Esophagus squamous epithelium (tissue), 5 donors: ENCODE measurements at places on chromosomes 5 and 9.

- DNase-seq: no peak
Observed at GRCh38 chr5:3347741-3348140, 247.9 kb upstream of the IRX1 start.

- no peak for DNase-seq
Observed at GRCh38 chr9:29514336-29514735, 1941.1 kb upstream of the C9orf72 start.

GRCh38 chr9:126158588-126159429, 167.8 kb upstream of the MVB12B start:
- DNase-seq: no peak

- no peak for DNase-seq
Observed at GRCh38 chr5:147226512-147226911, 8.3 kb upstream of the STK32A start.

- DNase-seq: no peak
Observed at GRCh38 chr5:40402007-40402364, 277.7 kb upstream of the PTGER4 start.

- no peak for DNase-seq
Observed at GRCh38 chr9:125959951-125960619, 212.9 kb downstream of the PBX3 start.

- DNase-seq: no peak
Observed at GRCh38 chr5:109718216-109718615, 28.5 kb downstream of the MAN2A1 start.

GRCh38 chr9:82923092-82923911, 139.6 kb downstream of the RASEF start:
- no peak for DNase-seq

GRCh38 chr5:87267574-87268125, at the start of gene RASA1:
Gene RASA1, plus strand, starts transcription at chr5:87267883. Its CDS starts 569 bp downstream, at chr5:87268452.
- peak; percentile 27 for DNase-seq

- no peak for DNase-seq
Observed at GRCh38 chr5:81853030-81853357, 102.1 kb upstream of the SSBP2 start.

GRCh38 chr9:8653855-8654254, 854.3 kb upstream of the DMAC1 start:
- no peak for DNase-seq

GRCh38 chr5:28580616-28581015, 1542.2 kb upstream of the CDH9 start:
- no peak for DNase-seq

DNA sequence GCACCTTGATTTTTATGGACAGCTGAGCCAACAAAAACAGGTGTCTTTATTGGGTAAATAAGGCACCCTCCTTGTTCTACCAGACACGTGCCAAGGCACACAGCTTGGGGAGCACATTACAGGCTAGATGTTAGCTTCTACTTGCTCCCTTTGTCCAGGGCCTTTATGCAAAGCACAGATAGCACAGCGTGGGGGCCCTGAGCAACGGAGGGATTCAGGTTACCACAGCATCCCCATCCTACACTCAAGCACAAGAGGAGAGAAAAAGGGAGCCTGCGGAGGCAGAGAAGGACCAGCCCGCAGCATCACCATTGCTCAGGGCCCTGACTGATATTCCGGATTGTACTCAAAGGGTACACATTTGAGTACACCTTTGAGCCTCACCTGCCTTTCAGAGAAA, 181.7 kb upstream of the KIF2A start:
- no peak for DNase-seq

DNA sequence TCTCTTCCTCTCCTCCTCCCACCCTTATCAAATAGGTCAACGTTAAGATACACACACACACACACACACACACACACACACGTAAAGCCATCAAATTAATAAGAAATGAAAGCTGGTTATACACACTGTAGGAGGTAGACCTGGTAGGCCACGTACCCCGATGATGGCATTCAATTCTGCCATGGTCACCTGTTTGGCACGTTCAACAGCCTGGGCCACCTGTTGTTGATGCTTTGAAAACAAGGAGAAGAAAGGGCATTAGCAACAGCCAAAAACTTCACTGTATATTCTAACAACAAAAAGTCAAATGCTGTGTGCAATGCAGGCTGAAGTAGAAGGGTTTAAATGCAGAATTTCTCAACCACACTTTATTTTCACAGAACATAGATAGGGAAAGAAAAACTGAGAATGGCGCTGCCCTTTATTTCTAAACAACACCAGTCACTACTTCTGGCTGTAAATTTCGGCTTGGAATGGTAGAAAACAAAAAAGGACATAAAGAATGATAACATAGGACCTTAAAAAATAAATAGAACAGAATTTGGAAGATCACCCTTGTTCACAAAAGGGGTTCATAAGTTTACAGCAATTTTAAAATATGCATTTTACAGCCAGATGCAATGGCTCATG, 37.2 kb downstream of the TLE1 start:
- DNase-seq: no peak

- peak; percentile 45 for DNase-seq
Observed at GRCh38 chr9:128026255-128026772, 40.8 kb downstream of the NAIF1 start.

DNA sequence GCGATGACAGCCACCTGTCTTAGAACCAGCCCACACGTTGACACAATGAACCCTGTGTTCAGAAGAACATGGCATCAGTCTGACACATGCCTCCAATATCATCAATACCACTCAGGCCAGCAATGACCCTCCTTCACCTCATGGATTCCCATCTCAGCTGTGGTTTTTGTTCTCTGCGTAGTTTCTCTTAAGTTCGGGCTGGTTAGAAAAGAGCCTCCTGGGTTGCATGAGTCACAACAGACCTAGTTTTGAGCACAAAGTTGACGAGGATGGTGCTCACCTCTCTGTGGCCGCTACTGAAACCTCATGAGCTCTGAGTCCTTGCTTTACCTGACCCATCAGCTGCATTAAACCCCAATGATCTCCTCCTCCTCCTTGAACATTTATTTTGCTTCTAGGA, 299.9 kb downstream of the SPOCK1 start:
- no peak for DNase-seq

DNA sequence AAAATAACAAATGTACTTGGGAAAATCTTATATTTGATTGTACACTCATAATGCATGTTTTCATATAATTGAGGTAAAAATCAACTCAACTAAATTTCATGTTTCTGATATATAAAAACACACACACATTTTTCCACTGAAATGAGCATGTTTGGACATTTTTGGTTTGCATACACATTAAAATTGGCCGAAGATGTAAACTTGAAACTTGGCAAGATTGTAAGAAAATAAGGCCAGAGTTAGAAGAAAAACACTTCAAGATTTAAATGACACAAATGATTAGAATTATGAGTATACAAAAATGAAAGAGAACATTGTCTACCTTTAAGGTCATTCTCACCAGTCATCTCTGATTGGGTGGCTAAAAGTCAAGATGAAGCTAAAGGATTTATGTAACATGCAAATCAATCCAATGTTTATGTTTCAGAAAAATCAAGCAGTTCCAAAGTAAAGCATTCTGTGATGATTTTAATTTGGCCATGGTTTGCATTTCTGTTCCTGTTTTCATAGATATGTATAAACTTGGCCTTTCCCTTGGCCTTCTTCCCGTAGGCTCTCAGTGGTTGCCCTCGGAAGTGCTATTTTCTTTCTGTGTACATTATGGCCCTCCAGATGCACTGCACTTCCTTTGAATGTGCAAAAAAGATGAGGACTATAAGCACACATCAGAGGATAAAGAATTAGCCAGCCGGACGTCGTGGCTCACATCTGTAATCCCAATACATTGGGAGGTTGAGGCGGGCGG, 1105.4 kb upstream of the DMAC1 start:
- no peak for DNase-seq

DNA sequence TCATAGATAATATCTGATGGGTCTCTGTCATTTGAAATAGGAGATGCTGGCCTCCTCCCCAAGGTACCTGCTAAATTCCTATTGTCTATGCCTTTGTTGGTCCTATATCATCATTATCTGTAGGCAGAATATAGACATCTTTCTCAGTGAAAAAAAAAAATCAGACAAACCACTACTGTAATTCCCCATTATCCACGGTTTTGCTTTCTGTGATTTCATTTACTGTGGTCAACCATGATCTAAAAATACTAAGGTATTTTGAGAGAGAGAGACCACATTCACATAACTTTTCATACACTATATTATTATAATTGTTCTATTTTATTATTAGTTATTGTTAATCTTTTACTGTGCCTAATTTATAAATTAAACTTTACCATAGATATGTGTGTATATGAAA, 122.5 kb downstream of the INVS start:
- DNase-seq: no peak

DNA sequence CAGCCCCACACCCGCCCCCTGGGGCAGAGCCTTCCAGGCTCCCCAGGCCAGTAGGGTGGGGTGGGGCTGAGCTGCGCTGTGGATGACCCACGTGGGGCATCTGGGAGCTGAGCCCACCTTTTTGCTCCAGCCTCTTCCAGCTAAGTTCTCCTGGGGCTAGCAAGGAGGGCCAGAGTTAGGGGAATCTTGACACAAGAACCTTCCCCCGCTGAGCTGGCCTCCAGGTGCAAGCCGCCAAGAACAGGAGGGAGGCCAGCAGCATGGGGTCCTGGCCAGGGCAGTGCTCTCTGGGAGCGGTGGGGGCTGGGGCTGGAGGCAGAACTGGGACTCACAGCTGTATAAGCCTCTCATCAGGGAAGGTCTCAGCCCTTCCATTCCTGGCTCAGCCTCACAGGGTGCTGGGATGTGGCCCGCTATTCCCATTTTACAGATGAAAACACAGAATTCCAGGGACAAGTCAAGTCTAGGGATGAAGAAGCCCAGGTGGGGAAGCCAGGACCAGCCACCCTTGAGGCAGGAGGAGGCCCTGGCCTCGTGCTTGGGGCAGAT, 21.5 kb downstream of the SARDH start:
- DNase-seq: no peak

DNA sequence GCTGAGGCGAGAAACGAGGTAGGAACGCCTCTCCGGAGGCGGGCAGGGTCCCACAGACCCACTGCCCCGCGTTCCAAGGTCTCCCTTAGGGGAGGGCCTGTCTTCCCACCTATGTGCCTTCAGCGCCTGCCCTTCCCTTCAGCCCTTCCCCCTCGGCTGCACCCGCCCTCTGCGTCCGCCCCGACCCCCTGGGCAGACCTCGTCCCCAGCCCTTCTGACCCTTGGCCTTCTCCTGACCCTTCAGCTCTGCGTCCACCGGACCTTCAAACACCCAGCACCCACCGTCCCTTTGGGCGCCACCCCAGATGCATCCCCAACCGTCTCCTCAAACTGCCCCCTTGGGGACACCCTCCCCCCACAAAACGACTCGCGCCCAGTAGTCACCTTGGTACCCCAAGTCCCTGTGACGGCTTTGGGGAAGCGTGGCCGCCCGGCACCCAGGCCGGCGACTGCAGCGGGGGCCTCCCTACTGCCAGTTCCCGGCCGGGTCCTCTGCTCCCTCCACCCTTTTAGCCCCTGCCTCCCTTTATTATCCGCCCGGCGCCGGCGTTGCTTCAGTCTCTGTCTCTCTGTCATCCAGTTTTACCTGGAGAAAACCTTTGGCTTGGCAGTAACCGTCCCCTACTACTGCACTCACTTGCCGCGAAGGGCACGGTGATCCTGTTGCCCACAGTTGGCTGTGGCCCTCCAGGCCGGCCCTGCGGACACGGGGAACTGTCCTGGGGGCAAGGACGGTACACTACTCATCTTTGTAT, 421 bp downstream of the RUSC2 start:
- DNase-seq: no peak

- DNase-seq: no peak
Observed at GRCh38 chr5:52811067-52811749, 23.5 kb downstream of the ITGA1 start.

DNA sequence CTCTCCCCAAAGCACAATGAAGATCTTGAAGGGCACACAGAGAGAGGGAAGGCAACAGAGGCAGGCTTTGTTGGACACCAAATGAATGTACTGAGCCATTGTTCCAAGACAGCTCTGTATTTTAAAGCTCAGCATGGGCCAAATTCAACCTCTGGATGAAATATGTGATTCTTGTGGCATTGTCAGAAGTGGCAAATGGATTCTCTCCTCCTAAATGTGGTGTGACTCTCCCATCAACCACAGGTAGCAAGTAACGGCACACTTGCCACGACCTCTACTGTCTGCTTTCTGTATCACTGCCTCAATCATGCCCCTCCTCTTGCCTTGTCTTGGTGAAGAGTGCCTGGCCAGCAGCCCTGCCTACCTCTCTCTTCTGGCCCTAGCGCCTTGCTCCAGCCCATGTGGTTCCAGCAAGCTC, 6.1 kb upstream of the MOB3B start:
- DNase-seq: no peak

GRCh38 chr5:12805165-12805698, 901.0 kb upstream of the CTNND2 start:
- no peak for DNase-seq

GRCh38 chr5:115767424-115767823, 49.0 kb downstream of the CDO1 start:
- no peak for DNase-seq

- DNase-seq: no peak
Observed at GRCh38 chr5:180736536-180736935, 3.3 kb downstream of the OR2Y1 start.

GRCh38 chr9:69370430-69370829, 45.4 kb downstream of the ENTREP1 start:
- DNase-seq: no peak

GRCh38 chr9:135189497-135189896, 102.0 kb downstream of the OLFM1 start:
- no peak for DNase-seq

DNA sequence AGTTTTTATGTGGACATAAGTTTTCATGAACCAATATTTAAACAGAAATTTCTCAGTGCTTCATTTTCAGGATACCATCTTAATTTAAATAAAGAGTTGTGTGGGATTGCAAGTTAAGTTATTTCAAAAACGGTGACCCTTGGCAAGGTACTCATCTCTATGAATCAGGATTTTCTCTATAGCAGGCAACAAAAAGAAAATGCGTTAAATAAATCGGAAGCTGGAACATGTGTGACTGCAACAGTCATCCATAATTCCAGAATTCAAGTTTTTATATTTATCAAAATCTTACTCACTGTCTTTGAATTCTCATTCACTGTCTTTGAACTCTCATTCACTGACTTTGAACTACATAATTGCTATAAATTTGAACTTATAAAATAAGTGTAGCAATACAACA, 5.8 kb upstream of the RECK start:
- no peak for DNase-seq

DNA sequence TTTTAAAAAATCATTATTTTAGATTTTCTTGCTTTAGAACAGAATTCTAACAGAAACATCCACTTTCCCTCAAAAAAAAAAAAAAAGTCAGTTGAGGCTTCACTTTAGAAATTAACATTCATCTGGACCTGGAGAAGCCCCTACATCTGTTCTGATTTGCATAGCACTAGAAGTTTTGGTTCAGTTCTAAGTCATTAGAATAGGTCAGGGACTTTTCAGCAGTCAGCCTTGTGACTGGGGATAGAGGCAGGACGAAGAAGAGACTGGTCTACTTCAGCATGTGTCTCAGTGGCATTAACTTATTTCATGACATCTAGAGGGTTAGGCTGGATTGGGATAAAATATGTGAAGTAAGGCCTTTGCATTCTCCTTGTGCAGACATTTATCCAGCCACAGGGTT, 215.8 kb upstream of the DAB2 start:
- no peak for DNase-seq
